Upper lobe of right lung (tissue), 1 donor: ENCODE measurements at places on chromosomes 16 and 17. TPM values are rescaled to one million over a fixed set of nuclear protein-coding genes. Genes with fewer than 3 reads are reported as not detected.
A peak's percentile ranks its signal among the peaks of the same experiment; 100 is the strongest.

DNA sequence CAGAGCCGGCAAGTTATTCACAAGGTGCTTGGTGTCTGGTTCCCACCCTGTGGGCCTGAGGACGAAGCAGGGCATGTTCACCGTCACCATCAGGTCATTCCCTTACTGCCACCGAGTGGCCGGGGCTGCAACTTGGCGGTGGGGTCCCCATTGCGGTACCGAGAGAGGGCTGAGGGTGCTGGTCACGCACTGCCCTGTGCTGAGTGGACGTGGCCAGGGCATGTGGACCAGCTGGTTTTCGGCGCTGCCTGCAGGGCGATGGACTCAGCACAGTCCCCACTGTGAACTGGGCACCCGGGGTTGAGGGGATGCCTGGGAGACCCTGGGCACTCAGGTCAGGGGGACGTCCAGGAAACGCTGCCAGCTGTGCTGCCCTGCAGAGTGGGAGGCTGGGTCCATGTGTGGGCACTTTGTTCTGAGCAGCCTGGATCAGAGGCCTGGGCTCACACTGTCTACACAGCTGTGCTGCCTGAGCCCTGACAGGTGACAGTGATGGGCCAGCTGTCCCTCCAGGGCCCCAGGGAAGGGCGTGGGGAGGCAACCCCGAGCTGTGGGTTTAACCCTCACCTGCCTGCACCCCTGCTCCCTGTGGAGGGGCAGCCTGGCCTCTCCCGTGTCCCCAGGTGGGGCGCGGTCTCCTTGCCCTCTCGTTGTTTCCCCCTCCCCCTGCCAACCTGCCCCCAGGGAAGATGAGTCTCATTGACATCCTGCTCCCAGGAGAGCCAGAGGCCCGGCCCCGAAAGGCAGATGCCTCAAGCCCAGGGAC, 39.3 kb upstream of the GNG13 start:
- H3K27ac ChIP-seq = no peak overlapping the region
- H3K4me1 ChIP-seq = no peaks in the 10 kb centered on the region
- peaks cover 11% of the 10 kb centered on the region for H3K27me3 ChIP-seq
- no peak for DNase-seq
- no peaks in the 10 kb centered on the region for H3K36me3 ChIP-seq

DNA sequence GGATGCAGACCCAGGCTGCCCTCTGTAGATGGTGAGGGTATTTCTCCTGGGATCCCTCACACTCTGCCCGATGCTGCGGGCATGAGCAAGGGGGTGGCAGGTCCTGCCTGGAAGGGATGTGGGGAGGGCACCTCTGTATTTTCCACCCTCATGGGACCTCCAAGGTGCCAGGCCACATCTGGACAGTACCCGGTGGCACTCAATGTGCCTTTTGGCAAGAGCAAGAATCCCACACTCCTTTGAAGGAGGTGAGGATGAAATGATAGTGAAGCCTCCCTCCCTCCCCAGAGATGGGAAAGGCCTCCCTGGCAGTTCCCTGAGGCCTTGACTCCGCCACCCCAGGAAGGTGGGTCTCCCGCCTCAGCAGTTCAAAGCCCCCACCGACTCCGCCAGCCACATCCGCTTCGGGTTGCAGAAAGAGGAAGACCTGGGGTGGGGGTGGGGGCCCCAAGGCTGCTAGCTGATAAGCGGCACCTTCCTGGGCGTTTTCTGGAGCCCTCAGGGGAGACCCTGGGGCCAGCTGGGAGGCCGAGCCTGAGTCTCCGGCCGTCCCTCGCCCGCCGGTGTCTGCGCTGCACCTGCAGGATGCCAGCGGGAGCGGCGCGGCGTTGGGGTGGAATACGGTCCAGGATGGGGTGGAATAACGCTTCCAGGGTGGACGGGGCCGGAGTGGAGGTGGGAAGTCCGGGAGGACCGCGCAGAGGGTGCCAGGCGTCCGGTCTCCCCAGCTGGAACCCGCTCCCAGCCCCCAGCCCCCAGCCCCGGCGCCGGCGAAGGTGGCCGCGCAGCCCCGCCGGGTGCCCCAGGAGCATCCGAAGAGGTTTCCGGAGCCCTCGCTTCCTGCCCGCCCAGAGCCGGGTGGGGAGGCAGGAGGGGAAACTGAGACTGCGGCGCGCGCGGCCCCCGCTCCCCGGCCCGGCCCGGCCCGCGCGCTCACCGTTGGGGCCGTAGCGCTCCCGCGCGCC, 718 bp downstream of the ATP2A3 start:
- H3K27ac ChIP-seq = peak overlapping the region; percentile 45
- H3K4me1 ChIP-seq = peaks cover 47% of the 10 kb centered on the region

- no peak overlapping the region for H3K4me3 ChIP-seq
- H3K36me3 ChIP-seq = no peaks in the 10 kb centered on the region
- DNase-seq = no peak
- peaks cover 13% of the 10 kb centered on the region for H3K4me1 ChIP-seq
- H3K27ac ChIP-seq = no peak overlapping the region
- no peaks in the 10 kb centered on the region for H3K27me3 ChIP-seq
These were observed 1.1 kb upstream of the XYLT2 start for GRCh38 chr17:50344731-50345365.

- no peaks in the 10 kb centered on the region for H3K36me3 ChIP-seq
- peak; percentile 92 for DNase-seq
- H3K27me3 ChIP-seq = peaks cover 7% of the 10 kb centered on the region
- peak within 1 kb of the TSS; percentile 52 for H3K27ac ChIP-seq
- peak within 1 kb of the TSS; percentile 57 for H3K4me3 ChIP-seq
- H3K4me1 ChIP-seq = peaks cover 25% of the 10 kb centered on the region
These were observed at the start of gene TMEM92 for GRCh38 chr17:50274142-50274896. TSS of gene TMEM92 (plus strand) at chr17:50274466. CDS start at chr17:50274502, 36 bp downstream.

DNA sequence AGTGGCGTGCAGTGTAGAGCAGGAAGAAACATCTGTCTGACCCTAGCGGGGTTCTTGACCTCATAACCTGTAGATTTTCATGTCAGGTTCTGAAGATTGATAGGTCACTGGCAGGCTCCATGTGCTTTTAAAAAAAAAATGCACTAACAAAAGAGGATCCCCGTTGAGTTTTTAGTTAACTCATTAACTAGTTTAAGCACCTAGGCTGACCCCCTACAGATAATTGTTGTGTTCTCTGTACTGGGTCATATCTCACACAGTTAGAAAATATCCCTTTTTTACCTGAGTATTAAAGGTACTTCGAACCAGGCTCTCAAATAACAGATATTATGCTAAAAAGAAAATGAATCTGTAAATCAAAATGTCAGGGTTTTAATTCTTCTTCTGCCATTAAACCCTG, 676.6 kb downstream of the CDH11 start:
- no peak overlapping the region for H3K4me3 ChIP-seq
- H3K4me1 ChIP-seq = no peaks in the 10 kb centered on the region
- H3K27me3 ChIP-seq = no peaks in the 10 kb centered on the region
- H3K27ac ChIP-seq = no peak overlapping the region
- DNase-seq = no peak

- H3K27ac ChIP-seq = no peak overlapping the region
- DNase-seq = no peak
- no peaks in the 10 kb centered on the region for H3K36me3 ChIP-seq
- H3K4me3 ChIP-seq = no peak overlapping the region
These were observed 824.8 kb upstream of the SOX9 start for GRCh38 chr17:71296005-71296404.

Gene EMP2
- total RNA-seq = 726 TPM

DNA sequence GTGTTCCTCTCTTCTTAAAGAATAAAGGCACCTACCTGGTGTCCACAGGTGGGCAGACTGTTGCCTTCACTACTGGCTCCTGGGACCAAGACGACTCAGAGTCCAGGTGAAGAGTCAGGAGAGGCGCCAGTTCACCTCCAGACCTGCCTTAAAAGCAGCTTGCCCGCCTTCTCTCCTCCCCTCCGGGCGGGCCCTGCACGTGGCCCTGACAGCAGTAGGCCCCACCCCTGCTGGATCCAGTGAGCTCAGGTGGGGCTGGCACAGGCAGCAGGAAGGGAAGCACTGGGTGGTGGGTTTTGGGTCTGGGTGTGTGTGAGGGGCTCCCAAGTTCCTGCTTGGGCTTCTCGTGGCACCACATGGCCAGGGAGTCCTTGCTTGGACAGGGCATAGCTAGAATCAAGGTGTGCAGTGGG, at the start of gene TNS4:
TSS of gene TNS4 (minus strand) at position 125 of the 413 bp plus-strand sequence. CDS start 5,198 bp downstream, outside the sequence.
- H3K27me3 ChIP-seq = no peaks in the 10 kb centered on the region
- H3K27ac ChIP-seq = no peak within 1 kb of the TSS
- H3K4me3 ChIP-seq = no peak within 1 kb of the TSS
- peaks cover 21% of the 10 kb centered on the region for H3K4me1 ChIP-seq
- DNase-seq = no peak
- no peaks in the 10 kb centered on the region for H3K36me3 ChIP-seq

DNA sequence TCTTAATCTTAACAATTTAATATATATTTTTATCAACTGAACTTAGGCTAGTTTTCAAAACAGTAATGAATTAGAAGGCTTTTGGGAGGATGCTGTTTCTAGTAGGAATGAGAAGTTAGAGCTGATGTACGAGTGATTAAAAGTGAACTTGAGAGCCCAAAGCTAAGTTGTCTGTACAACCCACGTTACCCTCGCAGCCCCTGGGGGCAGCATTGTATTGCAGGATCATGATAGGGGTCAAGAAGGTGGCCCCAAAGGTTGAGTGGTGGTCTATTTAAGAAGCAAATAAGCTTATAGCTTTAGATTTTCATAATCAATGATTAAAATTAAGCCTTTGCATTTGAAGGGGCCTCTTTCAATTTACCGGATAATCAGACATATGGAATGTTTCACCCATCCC, 33.7 kb upstream of the ALDH3A2 start:
- no peaks in the 10 kb centered on the region for H3K4me1 ChIP-seq
- H3K36me3 ChIP-seq = no peaks in the 10 kb centered on the region
- H3K4me3 ChIP-seq = no peak overlapping the region
- H3K27me3 ChIP-seq = no peaks in the 10 kb centered on the region
- no peak overlapping the region for H3K27ac ChIP-seq
- no peak for DNase-seq

Gene NPIPB9
- 3.5 TPM for total RNA-seq

Gene TMEM220
- 10.5 TPM for total RNA-seq

GRCh38 chr16:30473231-30474073, 910 bp downstream of the ITGAL start:
- H3K4me3 ChIP-seq = peak overlapping the region; percentile 45
- peaks cover 9% of the 10 kb centered on the region for H3K27me3 ChIP-seq
- peak; percentile 67 for DNase-seq
- H3K4me1 ChIP-seq = peaks cover 7% of the 10 kb centered on the region

DNA sequence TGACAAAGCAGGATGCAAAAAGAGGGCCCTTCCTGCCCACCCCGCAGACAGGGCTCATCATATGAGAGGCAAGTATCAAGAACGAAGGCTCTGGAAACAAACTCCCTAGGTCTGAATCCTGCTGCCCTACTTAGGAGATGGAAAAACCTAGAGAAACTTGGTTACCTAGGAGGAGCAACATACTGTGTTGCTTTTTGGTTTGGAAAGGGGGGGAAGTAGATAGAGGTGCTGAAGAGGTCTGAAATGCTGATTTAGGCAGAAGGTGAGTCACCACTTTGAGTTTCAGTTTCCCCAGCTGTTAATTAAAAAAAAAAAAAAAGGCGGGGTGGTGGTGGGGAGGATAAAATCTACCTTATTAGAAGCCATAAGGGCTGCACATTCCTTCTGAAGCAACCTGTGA, 1.5 kb downstream of the N4BP1 start:
- H3K4me3 ChIP-seq = peak overlapping the region; percentile 97
- peak overlapping the region; percentile 97 for H3K27ac ChIP-seq
- peaks cover 72% of the 10 kb centered on the region for H3K4me1 ChIP-seq
- DNase-seq = no peak
- H3K27me3 ChIP-seq = no peaks in the 10 kb centered on the region
